ENCODE measurements at places on chromosomes 3 and 15.

DNA sequence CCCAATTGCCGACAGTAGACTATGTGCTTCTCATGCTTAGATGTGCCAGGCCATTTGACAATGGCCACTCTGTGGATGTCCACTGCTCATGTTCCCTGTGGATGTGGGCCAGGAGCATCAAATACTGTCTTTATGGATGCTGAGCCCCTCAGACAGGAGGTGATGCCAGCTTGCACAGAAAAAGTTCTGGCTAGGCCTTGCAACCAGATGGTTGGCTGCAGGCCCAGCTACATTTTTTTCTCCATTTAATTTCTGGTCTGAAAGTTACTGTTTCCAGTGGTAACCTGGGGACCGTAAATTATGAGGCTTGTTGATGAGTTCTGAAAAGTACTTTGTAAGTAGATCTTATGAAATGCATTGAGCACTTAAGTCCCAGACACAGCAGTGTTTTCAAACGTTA is 228.5 kb downstream of the CHL1 start:
- DNase-seq = no peak

- DNase-seq = no peak
Observed at GRCh38 chr3:148881286-148881685, 16.2 kb downstream of the CPA3 start.

GRCh38 chr15:90883526-90883975 is 753 bp upstream of the FES start:
- no peak for DNase-seq

DNA sequence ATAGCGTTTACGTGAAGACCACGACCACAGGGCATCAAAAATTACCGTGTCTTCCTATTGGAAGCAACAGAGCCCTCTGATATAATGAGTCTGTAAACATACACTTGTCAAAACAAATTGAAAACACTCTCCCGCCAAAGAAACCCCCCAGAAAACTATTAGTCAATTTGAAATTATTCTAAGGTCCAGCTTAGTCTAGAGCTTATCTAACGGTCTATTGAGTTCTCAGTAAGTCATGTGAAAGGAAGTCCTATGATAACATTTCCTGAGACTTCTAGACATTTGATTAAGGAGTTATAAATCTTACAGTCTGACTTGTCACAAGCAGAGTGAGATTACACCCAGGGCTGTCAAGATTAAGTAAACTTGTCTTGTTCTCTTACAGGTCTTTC is 356.3 kb downstream of the FOXP1 start:
- DNase-seq = no peak

- no peak for DNase-seq
Observed at GRCh38 chr3:118628704-118629341, 405.8 kb downstream of the IGSF11 start.

DNA sequence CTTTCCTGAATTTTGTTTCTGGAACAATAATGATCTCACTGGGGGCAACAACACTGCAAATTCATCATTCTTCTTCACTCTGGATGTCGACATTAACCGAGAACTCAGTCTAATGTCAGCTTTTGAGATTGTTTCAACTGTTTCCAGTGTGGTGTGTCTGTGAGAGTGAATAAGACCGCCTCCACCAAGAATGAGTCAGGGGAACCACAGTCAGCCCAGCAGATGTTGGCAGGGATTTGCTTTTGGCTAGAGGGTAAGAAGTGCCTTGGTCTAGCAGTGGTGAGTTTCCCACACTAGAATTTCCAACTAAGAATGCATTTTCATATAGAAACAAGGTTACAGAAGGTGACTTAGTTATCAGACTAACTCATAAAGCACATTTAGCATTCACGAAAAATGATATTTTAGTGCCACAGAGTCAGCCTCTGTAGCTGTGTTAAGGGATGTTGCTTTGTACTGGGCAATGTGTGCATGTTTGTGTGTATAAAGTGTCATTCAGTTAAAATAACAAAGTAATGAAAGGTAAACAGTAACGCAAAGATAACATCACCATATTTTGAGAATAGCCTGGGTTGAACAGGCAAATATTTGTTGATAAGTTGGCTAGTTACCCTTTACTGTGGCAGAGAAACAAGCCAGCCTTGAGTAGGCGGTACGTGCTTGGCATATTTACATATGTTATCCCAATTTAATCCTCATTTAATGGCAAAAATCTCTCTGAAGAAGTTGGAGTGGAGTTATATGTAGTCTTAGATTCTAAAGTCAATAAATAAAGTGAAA is 33.8 kb downstream of the DRD3 start:
- no peak for DNase-seq

GRCh38 chr15:41698779-41699178 is 38.6 kb downstream of the MGA start:
- DNase-seq = no peak

DNA sequence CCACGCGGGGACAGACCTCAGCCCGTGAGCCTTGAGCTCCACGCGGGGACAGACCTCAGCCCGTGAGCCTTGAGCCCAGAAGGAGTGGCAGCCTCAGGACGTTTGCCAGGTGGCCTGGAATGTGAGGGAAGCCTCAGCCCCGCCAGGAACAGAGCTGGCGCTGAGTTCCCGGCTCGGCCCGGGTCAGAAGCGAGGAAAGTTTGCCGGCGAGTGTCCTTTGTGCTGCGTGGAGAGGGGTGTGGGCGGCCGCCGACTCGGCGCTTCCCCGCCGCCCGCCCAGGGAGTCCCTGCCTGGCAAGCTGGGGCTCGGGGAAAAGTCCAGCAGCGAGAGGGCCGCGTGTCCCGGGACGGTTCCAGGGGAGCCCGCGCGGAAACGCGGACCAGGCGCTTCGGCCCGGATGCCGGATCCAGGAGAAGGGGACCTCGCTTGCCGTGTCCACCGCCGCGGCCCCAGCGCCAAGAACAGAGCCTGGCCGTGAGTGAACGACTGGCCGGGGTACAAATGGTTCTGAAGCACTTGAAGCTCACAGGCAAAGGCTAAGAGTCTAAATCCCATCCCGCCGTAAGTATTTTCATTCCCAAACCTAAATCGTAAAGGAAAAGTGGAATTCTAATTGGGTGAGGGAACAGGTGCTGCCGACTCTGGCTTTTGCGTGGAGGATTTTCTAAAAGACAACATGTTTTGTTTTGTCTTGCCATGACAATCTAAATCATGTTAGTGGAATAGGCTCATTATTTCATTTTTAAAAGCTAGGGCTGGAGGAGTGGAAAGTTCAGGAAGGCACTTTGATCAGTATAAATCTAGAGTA is 1.7 kb downstream of the LRRN1 start:
- no peak for DNase-seq

GRCh38 chr3:19149368-19149767 is 1.1 kb downstream of the KCNH8 start:
- no peak for DNase-seq

Measured in stimulated activated CD8-positive, alpha-beta memory T cell treated with anti-CD3 and anti-CD28 coated beads, Interleukin-4, amount 100 ng/mL, for 4 hours (primary cell).